GM19239 (cell line): ENCODE measurements at places on chromosomes 7 and 10.

DNA sequence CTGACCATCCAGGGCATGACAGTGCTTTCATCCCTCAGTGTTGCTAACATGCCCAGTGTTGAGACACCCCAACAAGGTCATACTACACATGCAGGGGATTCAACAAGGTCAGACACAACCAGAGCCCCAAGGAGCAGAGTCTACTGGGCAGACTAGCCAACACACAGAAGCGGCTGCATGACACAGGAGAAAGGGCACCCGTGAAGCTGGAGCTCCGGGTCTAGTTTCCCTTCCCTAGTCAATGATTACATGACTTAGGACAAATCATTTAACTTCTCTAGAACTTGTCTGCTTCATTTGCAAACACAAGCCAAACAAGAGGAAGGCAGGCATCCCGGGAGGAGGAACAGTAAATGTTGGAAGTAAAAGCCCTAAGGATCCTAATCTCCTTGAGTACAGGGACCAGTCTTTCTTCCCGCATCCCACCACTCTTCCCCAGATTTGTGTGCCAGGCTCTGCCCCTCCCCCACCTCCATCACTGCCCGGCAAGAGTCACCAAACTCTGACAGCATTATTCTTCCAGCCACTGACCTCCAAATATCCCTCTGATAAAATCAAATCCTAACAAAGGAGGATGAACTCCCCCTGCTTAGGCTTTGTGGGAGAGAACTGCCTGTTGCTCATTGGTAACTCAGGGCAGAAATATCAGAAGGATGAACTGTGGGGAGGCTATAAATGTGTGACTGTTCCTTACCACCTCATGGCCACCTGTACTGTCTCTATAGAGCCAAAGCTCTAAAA is 104.3 kb downstream of the KCNMA1 start:
- DNase-seq: no peak

- no peak for DNase-seq
Observed at GRCh38 chr10:4270116-4270515, 485.1 kb upstream of the KLF6 start.

- DNase-seq: no peak
Observed at GRCh38 chr10:13491747-13492360, 37.0 kb downstream of the BEND7 start.

DNA sequence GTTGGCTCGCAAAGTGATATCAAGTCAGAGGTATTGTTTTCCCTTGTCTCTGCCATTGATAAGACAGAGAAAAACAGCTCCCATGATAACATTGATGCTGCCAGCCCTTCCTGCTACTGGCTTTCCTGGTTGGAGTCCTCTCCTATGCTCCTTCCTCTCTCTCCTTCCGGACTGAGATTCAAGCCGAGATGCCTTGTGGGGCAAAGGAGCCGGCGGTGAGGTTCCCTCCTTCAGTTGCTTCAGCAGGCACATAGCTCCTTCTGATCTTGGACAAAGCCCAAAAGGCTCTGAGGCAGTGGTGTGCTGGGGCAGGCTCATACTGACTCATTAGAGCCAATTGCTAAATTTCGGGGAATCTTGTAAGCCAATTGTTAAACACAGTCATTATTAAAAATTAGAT is 8.8 kb upstream of the ZCCHC24 start:
- DNase-seq: no peak

GRCh38 chr7:20228654-20229053 is 11.5 kb upstream of the MACC1 start:
- no peak for DNase-seq

DNA sequence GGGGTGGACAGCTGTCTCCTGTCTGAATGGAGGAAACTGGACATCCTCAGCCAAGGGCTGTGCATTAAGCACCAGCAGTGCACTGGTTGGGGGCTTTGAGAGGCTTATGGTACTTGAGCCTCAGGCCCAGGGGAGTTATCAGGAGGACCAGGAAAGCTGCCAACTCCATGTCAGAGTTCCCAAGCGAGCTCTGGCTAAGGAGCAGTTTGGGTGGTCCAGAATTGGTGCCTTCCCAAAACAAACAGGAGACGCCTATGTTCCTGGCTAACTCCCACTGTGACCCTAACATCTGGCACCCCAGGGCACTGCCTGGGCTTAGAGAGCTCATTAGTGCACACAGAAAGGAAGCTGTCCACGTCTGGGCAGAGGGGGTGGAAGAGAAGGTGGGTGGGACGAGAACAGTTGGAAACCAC is 408.6 kb upstream of the NPVF start:
- DNase-seq: no peak

- DNase-seq: no peak
Observed at GRCh38 chr10:79262131-79262530, 85.1 kb upstream of the PPIF start.

DNA sequence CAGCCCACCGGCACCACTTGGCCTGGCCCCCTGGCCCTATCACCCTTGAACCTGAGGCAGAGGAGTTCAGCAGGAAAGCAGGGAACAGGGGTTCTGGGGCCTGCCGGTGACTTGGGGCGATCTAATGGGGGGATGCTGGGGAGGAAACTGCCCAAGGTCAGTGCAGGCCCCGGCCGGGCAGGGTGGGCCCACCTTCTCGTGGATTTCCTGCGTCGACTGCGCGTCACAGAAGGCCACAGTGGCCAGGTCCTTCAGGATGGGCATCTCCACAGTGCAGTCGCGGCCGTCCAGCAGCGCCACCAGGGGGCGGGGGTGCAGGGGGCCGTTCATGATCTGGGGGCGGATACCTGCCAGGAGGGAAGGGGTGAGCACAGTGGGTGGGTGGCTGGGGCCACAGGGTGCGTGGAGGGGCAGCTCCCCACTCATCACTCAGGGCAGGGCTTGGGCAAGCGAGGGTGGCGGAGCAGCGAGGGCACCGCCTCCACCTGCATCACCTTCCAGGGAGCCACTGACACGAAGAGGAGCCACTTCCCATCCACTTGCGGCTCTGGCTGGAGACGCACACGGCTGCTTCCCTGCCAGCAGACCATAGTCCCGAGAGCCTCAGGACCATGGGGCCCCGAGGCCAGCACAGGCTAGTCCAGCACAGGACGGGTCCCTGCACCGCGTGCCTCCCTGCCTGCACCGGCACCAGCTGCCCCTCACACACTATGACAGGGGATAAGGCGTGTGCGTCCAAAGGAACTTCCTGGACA is 61.4 kb downstream of the ZRANB1 start:
- no peak for DNase-seq

DNA sequence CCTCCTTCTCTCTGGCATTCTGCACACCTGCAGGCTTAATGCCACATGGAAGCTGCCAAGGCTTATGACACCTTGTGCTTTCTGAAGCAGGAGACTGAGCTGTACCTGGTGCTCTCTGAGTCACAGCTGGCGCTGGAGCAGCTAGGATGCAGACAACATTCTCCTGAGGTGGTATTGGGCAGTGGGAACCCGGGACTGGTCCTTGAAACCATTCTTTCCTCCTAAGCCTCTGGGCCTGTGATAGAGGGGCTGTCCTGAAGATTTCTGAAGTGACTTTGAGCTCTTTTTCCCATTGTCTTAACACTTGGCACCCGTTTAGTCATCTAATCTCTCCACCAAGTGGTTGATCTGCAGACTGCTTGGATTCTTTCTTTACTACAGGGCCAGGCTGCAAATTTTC is 508.4 kb downstream of the TFEC start:
- no peak for DNase-seq

GRCh38 chr10:77320971-77321471 is 316.6 kb downstream of the KCNMA1 start:
- no peak for DNase-seq

DNA sequence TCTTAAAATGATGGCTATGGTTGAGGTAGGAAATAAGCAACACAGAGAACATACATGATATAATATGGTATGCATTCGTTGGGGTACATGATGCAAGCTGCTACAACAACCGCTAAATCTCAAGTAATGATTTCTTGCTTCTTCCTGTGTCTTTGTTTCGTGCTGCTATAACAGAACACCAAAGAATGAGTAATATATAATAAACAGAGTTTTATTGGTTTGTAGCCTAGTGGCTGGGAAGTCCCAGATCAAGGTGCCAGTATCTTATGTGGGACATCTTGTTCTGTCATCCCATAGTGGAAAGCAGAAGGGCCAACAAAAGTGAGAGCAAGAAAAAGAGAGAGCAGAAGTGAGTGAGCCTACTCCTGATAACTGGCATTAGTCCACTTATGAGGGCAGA is 689.7 kb downstream of the SUGCT start:
- no peak for DNase-seq

- no peak for DNase-seq
Observed at GRCh38 chr10:79982362-79982800, 33.5 kb upstream of the SFTPD start.

DNA sequence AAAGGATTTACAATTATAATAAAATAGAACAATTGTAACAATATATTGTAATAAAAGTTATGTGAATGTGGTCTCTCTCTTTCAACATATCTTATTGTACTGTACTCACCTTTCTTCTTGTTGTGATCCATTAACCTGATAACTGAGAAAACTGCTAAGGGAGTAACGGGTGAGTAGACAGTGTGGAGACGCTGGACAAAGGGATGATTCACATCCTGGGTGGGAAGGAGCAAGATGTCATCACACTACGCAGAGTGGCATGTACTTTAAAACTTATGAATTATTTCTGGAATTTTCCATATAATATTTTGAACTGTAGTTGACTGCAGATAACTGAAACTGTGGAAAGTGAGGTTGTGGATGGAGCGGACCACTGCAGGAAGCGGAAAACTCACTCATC is 91.2 kb upstream of the PLPP4 start:
- no peak for DNase-seq

GRCh38 chr10:102917962-102918816 is at the start of gene CNNM2:
TSS of gene CNNM2 (plus strand) at chr10:102918294. CDS start at chr10:102918481, 187 bp downstream.
- peak; percentile 86 for DNase-seq
